ENCODE measurements at places on chromosomes 5 and 9. TPM values are rescaled to one million over a fixed set of nuclear protein-coding genes. Genes with fewer than 3 reads are reported as not detected.

DNA sequence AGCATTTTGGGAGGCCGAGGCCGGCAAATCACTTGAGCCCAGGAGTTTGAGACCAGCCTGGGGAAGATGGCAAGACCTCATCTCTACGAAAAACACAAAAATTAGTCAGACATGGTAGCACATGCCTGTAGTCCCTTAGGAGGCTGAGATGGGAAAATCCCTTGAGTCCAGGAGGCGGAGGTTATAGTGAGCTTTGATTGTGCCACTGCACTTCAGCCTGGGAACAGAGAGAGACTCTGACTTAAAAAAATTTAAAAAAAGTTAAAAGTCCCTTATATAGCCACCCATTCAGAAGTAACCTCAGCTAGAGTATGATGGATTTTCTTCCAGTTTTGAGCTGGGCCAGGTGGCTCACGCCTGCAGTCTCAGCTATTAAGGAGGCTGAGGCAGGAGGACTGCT is 72.4 kb downstream of the UGCG start:
- DNase-seq, result no peak
- no peaks in the 10 kb centered on the region for H3K36me3 ChIP-seq
- H3K27ac ChIP-seq, result no peak overlapping the region
- H3K4me3 ChIP-seq, result no peak overlapping the region
- peaks cover 4% of the 10 kb centered on the region for H3K4me1 ChIP-seq

DNA sequence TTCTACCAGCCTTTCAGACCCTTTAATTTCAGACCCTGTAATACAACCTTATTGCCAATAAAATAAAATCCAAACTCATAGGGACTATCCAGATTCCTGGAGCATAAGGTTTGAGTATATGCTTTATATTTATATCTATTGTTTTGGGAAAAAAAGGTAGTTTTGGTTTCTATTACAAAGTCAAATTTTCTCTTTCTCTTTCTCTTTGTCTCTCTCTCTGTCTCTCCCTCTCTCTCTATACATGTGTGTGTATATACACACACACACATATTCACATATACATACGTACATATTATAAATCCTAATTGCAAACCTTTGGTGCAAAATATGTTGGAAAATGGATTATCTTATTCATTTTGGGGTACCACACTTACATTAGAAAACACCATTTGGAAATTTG is 39.0 kb downstream of the TMEM232 start:
- no peak overlapping the region for H3K27ac ChIP-seq
- H3K36me3 ChIP-seq, result peaks cover 2% of the 10 kb centered on the region
- no peaks in the 10 kb centered on the region for H3K27me3 ChIP-seq
- peaks cover 7% of the 10 kb centered on the region for H3K4me1 ChIP-seq

The ZNF483 gene
- total RNA-seq, result 7.8 TPM

DNA sequence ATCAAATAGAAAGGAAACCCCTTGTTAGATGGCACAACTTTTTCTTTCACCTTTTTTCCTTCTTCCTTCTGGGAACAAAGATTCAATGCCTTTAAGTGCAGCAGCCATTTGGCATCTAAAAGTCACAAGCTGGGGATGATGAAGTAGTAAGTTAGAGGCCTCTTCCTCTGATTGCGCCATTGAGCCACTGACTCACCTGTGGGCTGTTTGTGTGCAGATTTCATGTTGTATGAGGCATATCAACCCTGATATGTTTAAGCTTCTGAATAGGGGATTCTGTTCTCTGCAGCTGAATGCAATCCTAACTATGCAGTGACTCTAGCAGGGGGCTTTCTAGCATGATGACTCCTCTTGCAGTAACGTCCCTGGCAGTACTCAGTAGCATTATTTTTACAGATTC is 599.9 kb downstream of the CSNK1G3 start:
- H3K4me3 ChIP-seq, result no peak overlapping the region
- no peaks in the 10 kb centered on the region for H3K27me3 ChIP-seq
- DNase-seq, result no peak
- H3K27ac ChIP-seq, result no peak overlapping the region

GRCh38 chr9:91849694-91850093 is 100.3 kb downstream of the ROR2 start:
- no peaks in the 10 kb centered on the region for H3K36me3 ChIP-seq
- DNase-seq, result no peak
- H3K27ac ChIP-seq, result no peak overlapping the region
- peaks cover 7% of the 10 kb centered on the region for H3K27me3 ChIP-seq

The LRRC19 gene
- total RNA-seq, result not detected

- H3K4me3 ChIP-seq, result peak overlapping the region; percentile 3
- H3K4me1 ChIP-seq, result peaks cover 7% of the 10 kb centered on the region
- no peaks in the 10 kb centered on the region for H3K36me3 ChIP-seq
- DNase-seq, result no peak
- H3K27ac ChIP-seq, result no peak overlapping the region
These were observed 120.8 kb upstream of the ZNF608 start for GRCh38 chr5:124867137-124867704.

The LHX3 gene
- not detected for total RNA-seq

- no peak overlapping the region for H3K4me3 ChIP-seq
- H3K36me3 ChIP-seq, result peaks cover 3% of the 10 kb centered on the region
- DNase-seq, result no peak
- peaks cover 11% of the 10 kb centered on the region for H3K4me1 ChIP-seq
- peaks cover 87% of the 10 kb centered on the region for H3K27me3 ChIP-seq
These were observed 6.9 kb upstream of the DMRT3 start for GRCh38 chr9:969310-970150.

DNA sequence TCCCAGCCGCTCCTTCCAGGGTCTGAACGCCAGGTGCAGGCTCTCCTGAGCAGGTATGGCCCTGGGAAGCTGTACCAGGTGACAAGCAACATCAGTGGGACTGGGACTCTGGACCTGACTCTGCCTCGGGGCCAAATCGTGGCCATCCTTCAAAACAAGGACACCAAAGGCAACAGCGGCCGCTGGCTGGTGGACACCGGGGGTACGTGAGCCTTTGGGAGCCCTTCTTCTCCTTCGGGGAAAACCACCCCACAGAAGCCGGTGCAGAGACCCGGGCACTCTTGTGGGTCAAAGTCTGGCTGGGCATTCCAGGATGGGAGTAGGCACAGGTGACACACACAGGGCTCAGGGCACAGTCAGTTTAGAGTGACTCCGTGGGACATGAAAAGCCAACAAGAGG is 45.8 kb downstream of the ARHGEF37 start:
- H3K27ac ChIP-seq, result no peak overlapping the region
- H3K27me3 ChIP-seq, result peaks cover 8% of the 10 kb centered on the region
- peaks cover 1% of the 10 kb centered on the region for H3K4me1 ChIP-seq
- H3K4me3 ChIP-seq, result no peak overlapping the region
- no peak for DNase-seq

GRCh38 chr9:77854916-77855311 is 176.7 kb downstream of the GNAQ start:
- H3K27me3 ChIP-seq, result no peaks in the 10 kb centered on the region
- H3K36me3 ChIP-seq, result peaks cover 9% of the 10 kb centered on the region
- H3K4me3 ChIP-seq, result no peak overlapping the region
- peaks cover 7% of the 10 kb centered on the region for H3K4me1 ChIP-seq

- no peak overlapping the region for H3K27ac ChIP-seq
- H3K4me1 ChIP-seq, result no peaks in the 10 kb centered on the region
- H3K36me3 ChIP-seq, result peaks cover 8% of the 10 kb centered on the region
- no peaks in the 10 kb centered on the region for H3K27me3 ChIP-seq
These were observed 20.6 kb downstream of the DYNC2I2 start for GRCh38 chr9:128636024-128636390.

The CEL gene
- total RNA-seq, result 2.3 TPM

The LHX2 gene
- not detected for total RNA-seq

- no peak overlapping the region for H3K27ac ChIP-seq
- no peaks in the 10 kb centered on the region for H3K27me3 ChIP-seq
- no peaks in the 10 kb centered on the region for H3K36me3 ChIP-seq
- no peaks in the 10 kb centered on the region for H3K4me1 ChIP-seq
- no peak for DNase-seq
These were observed 175.6 kb downstream of the GLIS3 start for GRCh38 chr9:4124266-4124665.

GRCh38 chr9:111926421-111926875 is 29.8 kb downstream of the UGCG start:
- H3K27me3 ChIP-seq, result no peaks in the 10 kb centered on the region
- H3K36me3 ChIP-seq, result peaks cover 31% of the 10 kb centered on the region
- H3K4me3 ChIP-seq, result peak overlapping the region; percentile 70
- peaks cover 27% of the 10 kb centered on the region for H3K4me1 ChIP-seq
- DNase-seq, result peak; percentile 53
